ENCODE measurements at places on chromosomes 12 and 14.

DNA sequence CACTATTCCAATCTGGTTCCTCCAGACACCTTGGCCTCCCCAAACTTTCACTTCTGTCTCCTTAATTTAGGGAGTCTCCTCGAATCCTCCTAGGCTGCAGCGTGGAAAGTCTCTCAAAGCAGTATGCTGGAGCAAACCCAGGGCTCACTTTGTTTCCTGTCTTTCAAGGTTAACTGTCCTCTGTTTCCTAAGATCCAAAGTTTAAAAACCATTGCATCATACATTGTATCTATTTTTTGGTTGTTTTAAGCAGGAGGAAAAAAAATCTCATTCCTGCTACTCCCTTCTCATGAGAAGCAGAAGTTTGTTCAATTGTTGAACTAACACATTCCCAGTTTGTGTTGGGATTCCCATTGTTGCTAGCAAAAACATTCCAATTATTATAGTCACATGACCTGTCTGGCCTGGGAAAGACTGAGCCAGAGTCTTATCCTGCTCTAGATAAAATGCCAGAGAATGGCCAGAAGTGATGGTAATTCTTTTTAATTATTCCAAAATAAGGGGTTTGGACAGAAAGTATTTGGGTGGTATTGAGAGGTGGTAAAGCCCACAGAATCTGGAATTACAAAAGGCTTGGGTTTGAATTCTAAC, 67.3 kb downstream of the HSPB8 start:
- no peak for DNase-seq

DNA sequence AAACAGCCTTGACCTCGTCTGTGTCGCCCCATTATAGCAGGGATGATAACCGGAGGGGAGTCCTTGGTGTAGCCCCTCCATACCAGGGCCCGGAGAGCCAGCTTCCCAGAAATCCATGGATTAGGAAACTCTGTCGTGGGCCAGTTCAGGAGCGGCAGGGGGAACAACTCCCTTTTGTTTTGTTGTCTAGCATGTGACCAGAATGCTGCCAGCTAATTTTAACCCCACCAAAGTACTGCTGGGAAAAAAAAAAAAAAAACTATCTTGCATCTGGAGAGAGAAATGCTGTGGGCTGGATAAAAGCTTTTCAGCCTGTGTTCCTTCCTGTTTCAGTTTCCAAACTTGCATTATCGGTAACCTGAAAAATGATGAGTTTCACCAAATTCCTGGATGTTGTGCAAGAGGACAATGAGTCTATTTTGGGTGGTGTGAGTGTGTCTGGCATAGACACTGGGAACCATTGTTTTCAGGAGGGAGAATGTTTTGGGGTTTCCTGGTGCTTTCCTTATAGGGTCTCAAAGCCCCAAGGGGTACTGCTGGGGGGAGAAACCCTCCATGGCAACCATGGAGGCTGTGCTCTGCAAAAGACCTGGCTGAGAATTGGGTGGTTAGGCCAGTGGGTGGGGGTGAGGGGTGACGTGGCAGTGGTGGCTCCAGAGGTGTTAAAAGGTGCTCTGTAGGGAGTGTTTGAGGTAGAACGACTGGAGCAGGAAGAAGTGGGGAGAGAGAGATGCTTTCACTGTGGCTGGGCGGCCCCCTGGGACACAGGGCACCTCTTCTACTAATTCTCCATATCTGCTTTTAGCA, 14.9 kb upstream of the IRF2BPL start:
- no peak for DNase-seq

GRCh38 chr12:113403435-113404415, at the start of gene SDS:
TSS of gene SDS (minus strand) at chr12:113403887. CDS start at chr12:113399708, 4,179 bp downstream.
- DNase-seq = no peak

DNA sequence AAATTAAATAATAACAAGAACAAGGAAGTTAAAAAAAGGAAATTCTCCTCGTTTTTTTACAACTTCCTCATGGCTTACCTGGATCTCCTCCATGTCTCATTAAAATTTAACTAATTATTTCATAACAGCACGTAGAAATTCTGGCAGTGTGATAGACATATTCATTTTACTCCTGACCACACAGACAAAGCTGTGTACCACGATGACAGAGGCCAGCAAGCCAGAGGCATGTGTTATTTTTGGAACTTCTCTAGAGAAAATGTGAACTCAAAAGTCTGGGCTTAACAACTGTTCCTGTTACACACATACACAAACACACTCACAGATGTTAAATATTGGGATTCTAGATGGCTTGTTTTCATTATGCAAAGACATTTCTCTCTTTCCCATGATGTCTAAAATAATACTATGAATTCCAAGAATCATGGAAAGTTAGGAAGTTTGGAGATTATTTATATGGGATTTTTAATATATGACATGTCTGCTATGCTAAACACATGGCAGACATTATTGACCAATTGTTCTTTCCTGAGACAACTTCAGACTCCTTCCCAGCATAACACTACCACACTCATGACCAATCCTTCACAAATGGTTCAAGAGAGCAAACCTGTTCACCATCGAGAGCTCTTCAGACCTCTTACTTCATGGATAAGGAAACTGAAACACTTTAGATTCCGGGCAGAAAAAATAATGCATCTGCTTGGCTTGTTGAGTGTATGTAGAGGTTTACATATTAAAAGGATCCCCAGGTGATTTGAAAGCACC, 158.7 kb downstream of the DACT1 start:
- no peak for DNase-seq

- DNase-seq = no peak
Observed at GRCh38 chr12:4089956-4090355, 183.6 kb upstream of the CCND2 start.

- DNase-seq = no peak
Observed at GRCh38 chr14:70282666-70283065, 76.8 kb downstream of the COX16 start.

GRCh38 chr14:65170768-65171507, 68.6 kb upstream of the MAX start:
- DNase-seq = peak; percentile 1

- no peak for DNase-seq
Observed at GRCh38 chr12:65695113-65695865, 129.0 kb upstream of the HMGA2 start.

DNA sequence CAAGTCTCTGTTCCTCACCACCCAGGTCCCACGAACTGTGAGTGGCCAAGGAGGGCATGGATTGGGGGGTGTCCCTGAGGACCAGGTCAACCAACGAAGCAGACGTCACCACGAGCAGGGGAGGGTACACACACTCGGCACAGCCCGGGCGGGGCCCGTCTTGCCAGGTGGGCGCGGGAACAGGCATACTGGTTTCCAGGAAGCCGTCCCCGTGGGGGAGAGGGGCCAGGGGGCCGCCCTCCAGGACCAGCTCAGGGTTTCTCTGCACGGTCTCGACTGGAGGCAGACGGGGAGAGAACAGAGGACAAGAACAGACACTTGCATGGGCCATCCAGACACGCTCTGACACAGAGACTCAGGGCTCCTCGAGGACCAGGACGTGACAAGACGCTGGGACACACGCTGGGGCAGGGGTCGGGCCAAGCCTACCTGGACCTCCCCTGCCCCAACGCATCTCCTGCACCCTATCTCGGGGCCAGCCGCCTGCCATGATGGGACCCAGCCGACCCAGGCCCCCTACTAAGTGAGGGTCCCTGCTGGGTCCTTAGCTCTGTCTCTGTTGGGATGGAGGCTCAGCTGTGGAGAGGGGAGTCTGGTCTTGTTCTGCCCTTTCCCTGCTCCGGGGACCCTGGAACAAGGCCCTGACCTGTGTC, 11.3 kb downstream of the ARL6IP4 start:
- no peak for DNase-seq

GRCh38 chr12:108722992-108723766, 8.1 kb downstream of the CORO1C start:
- no peak for DNase-seq

- DNase-seq = no peak
Observed at GRCh38 chr14:59895721-59896120, 24.2 kb upstream of the LRRC9 start.

- no peak for DNase-seq
Observed at GRCh38 chr12:99092100-99092851, 447.2 kb downstream of the APAF1 start.

GRCh38 chr12:11978726-11979384, 91.9 kb upstream of the BCL2L14 start:
- no peak for DNase-seq

- no peak for DNase-seq
Observed at GRCh38 chr12:71243370-71243769, 85.6 kb upstream of the TSPAN8 start.

DNA sequence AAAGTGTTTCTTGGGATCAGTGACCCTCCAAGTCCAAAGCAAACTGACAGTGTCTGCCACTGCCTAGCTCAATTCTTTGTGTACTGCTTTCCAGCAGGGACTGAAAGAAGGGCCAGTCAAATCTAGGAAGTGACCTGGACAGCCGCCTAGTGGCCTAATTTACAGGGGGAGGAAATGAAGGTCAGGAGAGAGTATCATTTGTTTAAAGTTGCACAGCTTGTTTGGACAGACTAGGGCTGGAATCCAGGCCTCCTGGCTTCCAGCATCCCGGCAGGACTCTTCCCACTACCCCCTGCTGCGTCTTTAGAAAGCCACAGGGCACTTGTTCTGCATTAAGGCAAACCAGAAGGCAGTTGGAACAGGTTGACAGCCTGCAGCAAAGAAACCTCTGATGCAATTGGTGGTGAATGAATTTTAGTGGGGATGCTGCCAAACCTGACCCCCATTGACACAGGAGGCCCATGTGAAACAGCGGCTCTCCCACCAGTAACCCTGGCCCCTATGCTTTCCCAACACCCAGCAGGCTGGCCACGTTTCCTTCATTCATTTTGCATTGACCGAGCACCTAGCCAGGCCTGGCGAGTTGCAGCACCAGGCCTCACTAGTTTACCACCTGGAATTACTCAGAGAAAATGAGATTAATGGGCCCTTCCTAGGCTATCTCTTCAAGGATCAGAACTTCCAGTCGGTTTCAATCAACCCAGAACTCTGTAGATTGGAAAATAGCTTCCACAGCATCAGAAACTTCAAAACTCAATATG, 28.2 kb downstream of the GALNT16 start:
- DNase-seq = no peak

GRCh38 chr12:117881517-117881916, 87.3 kb downstream of the KSR2 start:
- no peak for DNase-seq

- DNase-seq = peak; percentile 61
Observed at GRCh38 chr14:77053046-77053841, 24.7 kb upstream of the IRF2BPL start.

- DNase-seq = no peak
Observed at GRCh38 chr12:116432314-116432750, 126.8 kb upstream of the MAP1LC3B2 start.

- no peak for DNase-seq
Observed at GRCh38 chr14:89661392-89661791, 244.4 kb upstream of the FOXN3 start.

DNA sequence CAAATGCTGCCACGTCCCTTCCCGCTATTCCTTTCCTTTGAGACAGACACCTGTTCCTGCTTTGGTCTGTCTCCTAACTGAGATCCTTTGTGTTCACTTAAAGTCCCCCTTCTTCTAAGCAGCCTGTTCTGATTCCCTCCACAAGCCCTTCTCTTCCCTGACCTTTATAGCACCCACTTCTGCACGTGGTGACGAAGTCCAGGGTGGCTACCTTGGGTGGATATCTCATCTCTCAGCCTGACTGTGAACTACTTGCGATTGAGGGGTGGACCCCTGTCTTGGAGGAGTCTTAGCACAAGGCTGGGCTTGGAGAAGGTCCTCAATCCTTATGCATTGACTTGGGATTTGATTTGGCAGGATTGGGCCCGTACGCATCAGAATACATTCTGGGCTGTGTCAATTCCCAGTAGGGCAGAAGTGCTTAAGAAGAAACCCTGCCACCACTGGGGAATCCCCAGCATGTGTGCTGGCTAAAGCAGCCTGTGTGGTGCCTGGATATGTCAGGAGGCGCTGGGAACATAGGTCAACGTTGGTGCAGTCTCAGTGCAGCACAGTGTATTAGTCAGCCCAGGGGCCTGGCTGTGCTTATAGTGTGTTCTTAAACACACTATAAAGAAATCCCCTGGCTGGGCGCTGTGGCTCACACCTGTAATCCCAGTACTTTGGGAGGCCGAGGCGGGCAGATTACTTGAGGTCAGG, 23.6 kb downstream of the KRT80 start:
- no peak for DNase-seq

DNA sequence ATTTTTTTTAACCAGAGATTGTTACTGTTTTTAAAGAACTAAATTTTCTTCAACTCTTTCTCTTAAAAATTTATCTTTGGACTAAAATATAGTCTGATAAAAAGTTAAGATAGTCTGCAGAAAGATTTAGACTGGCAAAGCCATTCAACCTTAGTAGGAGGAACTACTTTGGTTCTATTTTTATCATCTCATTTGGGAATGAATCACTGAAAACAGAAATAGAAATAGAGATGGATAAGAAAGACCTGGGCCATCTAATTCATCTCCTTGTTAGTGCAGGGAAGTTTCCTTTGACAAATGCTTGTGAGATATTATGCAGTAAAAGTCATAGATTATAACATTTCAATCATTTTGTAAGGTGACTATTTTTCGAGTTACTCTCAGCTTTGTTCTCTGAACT, 263.2 kb upstream of the NPAS3 start:
- no peak for DNase-seq

DNA sequence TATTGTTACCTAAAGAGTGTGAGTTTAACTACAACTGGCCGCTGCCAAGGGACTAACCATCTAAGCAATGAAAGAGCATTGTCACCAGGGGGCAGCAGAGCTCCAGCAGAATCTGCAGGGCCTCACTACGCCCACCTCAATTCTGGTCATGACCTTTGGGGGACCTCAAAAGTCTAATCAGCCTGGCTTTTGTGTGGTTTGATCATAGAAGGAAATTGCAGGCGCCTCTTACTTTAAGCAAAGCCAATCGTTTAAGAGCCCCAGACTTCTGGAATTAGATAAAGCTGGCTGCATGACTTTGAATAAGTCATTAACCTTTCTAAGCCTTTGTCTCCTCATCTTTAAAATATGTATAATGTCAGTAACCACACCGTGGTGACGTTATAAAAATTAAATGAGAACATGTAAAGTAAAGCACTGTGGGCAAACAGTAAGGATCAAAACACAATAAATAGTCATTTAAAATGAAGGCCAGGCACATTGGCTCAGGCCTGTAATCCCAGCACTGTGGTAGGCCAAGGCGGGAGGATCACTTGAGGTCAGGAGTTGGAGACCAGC, 58.6 kb downstream of the TBX3 start:
- no peak for DNase-seq

- no peak for DNase-seq
Observed at GRCh38 chr12:46209170-46209569, 59.7 kb downstream of the SLC38A1 start.

DNA sequence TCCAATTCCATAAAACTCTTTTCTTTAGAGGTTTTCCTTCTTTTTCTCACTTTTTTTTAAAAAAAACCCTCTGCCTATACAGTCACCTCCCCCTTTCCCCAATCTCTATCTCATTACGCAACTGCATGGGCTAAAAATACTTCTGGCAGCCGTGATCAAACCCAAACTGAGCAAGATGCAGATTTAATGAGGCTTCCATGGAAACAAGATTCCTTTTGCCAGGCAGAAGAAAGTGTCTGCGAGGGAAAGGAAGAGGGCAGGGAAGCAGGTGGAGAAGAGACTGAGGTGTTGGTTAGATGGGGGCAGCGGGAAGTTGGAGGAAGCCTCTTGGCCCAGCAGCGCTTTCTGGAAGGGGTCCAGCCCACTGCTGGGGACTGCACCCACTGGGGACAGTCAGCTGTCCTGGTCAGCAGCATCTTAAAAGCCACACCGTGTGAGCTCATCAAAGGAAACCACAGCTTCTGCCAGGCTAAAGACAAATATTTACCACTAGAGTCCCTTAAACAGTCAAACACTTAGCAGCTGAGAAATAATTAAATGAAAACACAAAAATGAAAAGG, 90.4 kb downstream of the SLC8A3 start:
- no peak for DNase-seq

- DNase-seq = no peak
Observed at GRCh38 chr12:132413931-132414588, 75.9 kb upstream of the FBRSL1 start.

GRCh38 chr14:68316078-68316868, 476.6 kb downstream of the ZFP36L1 start:
- DNase-seq = no peak
